ENCODE measurements at places on chromosomes 6 and 20.

DNA sequence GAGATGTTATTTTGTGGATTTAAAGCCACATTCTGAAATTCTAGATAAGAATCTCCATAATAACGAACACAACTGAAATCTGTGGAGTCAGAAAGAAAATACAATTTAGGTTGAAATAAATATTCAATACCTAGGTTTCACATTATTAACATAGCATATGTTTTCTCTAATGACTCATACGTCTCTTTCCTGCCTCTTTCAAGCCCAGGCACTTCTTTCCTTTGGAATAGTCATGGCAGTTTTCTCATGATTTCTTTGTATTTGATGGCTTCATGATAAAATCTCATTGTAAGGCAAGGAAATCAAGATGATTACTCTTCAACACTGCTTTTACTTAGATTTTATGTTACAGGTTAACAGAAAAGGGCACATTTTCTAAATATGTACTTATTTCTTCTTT, 803.7 kb downstream of the PHF3 start:
- DNase-seq: no peak

- peak; percentile 27 for DNase-seq
Observed at GRCh38 chr20:15756002-15756753, 817.1 kb downstream of the KIF16B start.

- no peak for DNase-seq
Observed at GRCh38 chr6:109172101-109172746, 76.9 kb downstream of the CEP57L1 start.

DNA sequence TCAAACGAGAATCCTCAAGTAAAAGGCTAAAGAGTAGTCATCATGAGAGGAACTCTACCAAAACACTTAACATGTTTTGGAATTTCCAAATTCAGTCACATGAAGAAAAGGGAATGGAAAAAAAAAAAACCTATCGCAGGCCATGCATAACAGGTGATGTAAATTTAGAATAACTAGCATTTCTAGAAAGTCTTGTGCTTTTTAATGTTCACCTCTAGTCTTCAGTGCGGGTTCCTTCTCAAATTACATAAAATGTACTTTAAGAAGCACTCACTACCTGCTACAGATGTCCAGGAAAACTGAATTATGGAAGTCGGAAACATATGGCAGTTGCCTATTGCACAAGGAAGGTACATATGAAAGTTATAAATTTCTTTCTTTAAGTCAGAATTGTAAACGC, 6.1 kb upstream of the TBX18 start:
- DNase-seq: no peak

GRCh38 chr20:57680131-57680716, 29.6 kb downstream of the PMEPA1 start:
- no peak for DNase-seq

GRCh38 chr20:44997171-44997570, 30.9 kb downstream of the STK4 start:
- DNase-seq: no peak

GRCh38 chr20:43318755-43319297, 129.1 kb upstream of the PTPRT start:
- DNase-seq: no peak

DNA sequence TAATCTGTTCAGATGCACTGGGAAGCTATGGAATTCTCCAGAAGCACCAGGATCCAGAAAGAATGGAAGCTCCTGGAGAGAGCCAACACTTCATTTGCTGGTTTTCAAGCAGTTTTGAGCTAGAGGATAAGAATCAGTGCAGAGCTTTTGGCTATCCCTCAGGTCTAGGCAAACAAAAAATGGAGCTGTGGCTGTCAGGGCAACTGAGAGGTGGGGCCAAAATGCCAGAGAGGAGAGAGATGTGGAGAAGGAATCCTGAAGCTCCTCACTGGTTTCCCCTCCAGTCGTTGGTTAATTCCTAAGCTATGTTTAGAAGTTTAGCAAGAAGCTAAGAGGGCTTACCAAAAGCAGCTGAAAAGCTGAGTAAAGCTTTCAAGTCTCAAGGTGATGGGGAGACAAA, 294.2 kb upstream of the JARID2 start:
- no peak for DNase-seq

DNA sequence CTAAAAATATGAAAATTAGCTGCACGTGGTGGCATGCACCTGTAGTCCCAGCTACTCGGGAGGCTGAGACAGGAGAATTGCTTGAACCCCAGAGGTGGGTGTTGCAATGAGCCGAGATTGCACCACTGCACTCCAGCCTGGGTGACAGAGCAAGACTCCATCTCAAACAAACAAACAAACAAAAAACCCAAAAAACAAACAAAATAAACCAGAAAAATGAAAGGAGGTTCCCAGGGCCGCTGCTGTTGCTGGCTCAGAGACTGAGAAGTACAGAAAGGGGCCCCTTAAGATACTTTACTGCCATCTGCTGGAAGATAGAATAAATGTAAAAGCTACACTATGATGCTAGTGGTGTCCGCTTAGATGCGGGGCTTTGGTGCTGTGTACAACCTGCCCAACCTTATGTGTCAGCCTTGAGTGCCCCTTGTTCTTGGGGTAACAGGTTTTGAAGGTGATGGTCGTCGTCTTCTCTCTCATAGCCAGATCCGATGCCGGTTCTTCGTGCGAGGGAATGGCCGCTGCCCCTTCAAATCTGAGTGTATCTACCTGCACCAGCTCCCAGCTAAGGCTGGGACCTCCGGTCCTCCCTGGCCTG, 2.8 kb upstream of the FANCE start:
- DNase-seq: peak; percentile 1

DNA sequence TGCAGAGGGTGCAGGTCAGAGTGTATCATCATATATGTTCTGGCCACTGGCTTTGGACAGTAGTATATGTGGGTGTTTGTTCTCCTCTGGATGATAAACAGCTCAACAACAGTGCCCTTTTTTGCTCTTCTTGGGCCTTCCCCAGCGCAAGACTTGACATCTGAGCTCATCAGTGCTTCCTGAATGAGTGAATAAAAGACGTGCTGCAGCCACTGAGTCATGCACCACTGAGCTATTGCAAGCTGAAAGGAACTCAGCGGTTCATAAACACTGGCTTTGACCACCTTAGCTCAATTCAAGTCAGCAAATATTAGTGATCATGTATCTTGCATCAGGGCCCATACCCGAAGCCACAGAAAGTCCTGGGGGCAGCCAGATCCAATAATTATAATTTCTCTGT, 105.3 kb upstream of the KCNG1 start:
- DNase-seq: no peak

- DNase-seq: no peak
Observed at GRCh38 chr20:23627501-23627900, 10.3 kb downstream of the CST3 start.

DNA sequence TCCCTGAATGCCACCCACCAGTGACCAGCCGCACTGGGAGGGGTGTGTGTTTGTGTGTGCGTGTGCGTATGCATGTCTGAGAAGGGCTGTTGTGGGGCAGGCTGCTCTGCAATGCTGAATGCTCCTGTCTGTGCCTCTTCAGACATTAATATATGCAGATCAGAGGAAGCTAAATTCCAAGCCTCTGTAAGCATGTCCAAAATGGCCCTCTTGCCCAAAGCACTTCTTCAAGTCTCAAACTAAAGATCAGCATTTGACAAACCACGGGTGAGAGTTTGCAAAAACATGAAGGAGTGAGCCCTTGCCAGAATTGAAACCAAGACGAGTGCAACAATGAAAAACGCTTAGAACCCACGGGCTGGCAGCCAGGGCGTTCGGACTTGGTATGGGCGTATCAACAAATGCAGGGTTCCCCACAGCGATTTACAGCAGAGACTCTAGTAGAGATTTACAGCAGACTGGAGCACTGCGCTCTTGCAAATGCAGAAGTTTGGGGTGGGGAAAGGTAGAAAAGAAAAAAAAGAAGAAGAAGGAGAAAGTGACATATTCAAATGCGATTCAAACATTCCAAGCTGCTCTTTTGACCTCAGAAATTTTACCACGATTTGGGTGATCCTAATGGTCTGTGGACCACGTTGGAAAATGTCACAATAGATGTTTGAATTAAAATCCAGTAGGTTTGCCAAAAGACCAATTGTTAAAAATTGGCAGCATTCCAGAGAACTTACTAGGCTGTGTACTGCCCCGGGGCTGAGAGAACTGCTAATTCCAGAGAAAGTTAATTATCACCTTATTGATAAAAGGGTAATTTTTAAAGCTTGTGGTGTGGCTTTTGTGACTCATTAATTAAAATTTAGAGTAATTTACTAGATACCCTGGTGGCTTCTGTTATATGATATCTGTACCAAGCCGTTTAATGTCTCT, 3.5 kb downstream of the SCML4 start:
- peak; percentile 47 for DNase-seq

DNA sequence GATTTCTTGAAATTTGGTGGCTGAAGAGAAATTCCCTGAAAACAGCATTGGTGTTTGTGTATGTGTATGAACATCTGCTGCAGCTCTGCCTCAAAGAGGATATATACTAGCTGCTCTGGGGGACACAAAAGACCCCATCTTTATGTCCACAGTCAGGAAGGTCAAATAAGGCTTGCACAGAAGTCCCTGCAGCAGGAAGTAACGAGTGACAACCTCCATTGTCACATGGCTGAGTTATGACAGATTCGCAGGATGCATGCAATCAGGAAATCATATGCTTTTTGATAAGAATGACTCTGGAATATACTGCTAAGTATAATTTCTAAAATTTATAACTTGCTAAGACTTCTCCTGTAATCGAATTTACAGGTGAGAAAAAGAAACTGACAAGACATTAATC, 225.9 kb upstream of the CST7 start:
- DNase-seq: no peak

- DNase-seq: no peak
Observed at GRCh38 chr20:18727032-18727508, 86.5 kb upstream of the SCP2D1 start.

DNA sequence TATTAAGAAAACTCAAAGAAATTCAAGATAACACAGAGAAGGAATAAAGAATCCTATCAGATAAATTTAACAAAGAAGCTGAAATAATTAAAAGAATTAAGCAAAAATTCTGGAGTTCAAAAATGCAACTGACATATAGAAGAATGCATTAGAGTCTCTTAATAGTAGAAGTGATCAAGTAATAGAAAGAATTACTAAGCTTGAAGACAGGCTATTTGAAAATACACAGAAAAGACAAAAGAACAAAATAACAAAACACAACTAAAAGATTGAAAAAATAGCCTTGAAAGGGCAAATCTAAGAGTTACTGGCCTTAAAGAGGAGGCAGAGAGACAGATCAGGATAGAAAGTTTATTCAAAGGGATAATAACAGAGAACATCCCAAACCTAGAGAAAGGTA, 12.1 kb downstream of the SNX14 start:
- no peak for DNase-seq

- DNase-seq: no peak
Observed at GRCh38 chr20:47934761-47935160, 149.5 kb upstream of the SULF2 start.

DNA sequence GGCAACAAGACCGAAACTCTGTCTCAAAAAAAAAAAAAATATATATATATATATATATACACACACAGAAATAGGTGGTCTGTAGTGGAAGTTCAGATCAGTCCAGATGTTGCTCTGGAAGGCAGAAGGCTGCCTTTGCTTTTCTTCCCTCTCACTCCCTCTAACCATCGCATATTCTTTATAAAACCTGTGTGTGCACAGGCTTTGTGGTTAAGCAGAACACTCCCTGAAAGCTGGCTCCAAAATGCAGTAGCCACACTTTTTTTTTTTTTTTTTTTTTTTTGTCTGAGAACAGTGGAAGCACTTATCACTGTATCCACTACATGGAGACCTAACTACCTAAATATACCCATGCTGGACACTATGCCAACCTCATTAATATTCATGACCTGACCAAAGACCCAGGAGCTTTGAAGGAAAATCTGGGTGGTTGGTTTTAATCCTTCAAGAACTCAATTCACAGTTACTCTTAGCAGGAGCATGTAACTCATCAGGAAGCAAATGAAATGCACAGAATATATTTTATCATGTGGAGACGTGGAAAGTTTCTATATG, 20.0 kb upstream of the GFOD1 start:
- DNase-seq: no peak

- no peak for DNase-seq
Observed at GRCh38 chr6:159931112-159931511, 37.8 kb upstream of the IGF2R start.

DNA sequence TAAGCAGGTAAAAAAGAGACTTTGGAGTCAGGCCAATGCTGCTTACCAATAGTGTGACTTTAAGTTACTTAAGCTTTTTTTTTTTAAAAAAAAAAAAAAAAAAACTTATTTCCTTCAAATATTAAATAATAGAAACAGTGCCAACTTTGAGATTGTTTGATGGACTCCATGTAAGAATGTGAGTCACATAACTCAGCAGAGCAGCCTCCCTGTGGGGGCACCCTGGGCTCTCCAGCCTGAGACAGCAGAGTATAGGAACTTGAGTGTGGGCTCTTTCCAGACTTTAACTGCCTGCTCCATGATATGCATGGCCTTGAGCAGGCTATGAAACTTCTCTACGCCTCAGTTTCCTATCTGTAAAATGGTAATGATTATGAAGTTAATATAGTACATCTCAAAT, 113.3 kb upstream of the SAMD5 start:
- DNase-seq: no peak

- DNase-seq: no peak
Observed at GRCh38 chr20:1267809-1268374, 1.8 kb downstream of the SNPH start.

GRCh38 chr6:41055149-41055548, 2.1 kb downstream of the APOBEC2 start:
- no peak for DNase-seq

DNA sequence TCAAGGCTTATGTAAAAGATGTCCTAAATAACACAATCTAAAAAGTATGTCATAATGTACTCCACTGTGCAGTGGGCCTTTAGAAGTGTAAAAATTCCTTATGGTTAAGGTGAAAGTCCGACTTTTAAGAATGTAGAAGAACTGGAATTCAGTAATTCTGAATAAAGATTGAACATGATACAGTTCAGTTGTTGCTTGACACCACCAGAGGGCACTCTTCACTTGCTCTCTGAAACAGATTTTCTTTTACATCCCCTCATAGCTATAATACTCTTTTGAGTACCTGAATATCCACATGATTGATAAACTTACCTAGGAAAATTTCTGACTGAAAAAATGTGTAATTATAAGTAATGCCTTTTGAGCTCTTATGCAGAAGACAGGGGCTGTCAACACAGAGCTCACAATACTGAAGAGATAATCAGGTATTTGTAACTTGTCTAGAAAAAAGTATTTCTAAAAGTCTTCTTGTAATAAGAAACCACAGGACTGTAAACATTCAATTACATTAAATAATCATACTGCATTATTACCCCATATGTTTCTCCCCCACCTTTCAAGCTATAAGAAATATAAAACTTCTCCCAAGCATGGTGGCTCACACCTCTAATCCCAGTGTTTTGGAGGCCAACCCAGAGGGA, 92.1 kb downstream of the POPDC3 start:
- DNase-seq: no peak

DNA sequence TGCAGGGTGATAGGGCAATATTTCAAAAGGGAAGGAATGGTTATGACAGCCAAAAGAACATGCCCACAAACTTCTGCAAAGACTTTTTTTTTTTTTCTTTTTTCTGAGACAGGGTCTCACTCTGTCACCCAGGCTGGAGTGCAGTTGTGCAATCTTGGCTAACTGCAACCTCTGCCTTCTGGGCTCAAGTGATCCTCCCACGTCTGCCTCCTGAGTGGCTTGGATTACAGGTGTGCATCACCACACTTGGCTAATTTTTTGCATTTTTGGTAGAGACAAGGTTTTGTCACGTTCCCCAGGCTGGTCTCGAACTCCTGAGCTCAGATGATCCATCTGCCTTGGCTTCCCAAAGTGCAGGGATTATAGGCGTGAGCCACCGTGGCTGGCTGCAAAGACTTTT, 117.6 kb upstream of the ADGRF1 start:
- DNase-seq: no peak
